ENCODE measurements at places on chromosomes 2 and 18.

- no peak for DNase-seq
These were observed 242.0 kb upstream of the STON1 start for GRCh38 chr2:48287976-48288375.

DNA sequence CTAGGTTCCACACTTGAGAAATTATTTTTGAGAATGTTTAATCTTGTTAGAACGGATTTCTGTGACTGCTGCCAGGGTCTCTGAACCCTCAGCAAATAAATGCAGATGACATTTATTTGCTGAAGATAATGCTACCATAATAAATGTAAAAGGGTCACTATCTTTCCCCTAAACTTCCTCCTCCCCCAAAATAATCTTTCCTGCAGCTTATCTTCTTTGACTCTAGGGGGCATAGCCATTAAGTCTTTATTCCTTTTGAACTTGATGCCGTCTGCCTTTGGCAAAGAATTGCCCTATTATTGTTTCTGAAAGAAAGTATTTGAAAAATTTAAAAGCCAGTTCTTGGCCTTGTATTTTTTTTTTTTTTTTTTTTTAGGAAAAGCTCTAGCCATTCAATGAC is 63.6 kb upstream of the ACSL3 start:
- DNase-seq: no peak

DNA sequence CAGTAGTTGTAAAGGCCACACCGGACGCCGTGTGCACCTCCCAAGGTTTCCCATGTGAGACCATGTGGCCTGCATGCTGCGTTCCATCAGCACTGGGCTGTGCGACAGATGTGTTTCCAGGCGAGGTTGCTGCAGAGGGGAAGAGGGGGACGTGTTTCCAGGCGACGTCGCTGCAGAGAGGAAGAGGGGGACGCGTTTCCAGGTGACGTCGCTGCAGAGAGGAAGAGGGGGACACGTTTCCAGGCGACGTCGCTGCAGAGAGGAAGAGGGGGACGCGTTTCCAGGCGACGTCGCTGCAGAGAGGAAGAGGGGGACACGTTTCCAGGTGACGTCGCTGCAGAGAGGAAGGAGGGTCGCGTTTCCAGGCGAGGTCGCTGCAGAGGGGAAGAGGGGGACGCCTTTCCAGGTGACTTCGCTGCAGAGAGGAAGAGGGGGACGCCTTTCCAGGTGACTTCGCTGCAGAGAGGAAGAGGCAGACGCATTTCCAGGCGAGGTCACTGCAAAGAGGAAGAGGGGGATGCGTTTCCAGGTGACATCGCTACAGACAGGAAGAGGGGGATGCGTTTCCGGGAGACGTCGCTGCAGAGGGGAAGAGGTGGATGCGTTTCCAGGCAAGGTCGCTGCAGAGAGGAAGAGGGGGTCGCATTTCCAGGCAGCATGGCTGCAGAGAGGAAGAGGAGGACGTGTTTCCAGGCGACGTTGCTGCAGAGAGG is 24.5 kb downstream of the NFATC1 start:
- DNase-seq: no peak

DNA sequence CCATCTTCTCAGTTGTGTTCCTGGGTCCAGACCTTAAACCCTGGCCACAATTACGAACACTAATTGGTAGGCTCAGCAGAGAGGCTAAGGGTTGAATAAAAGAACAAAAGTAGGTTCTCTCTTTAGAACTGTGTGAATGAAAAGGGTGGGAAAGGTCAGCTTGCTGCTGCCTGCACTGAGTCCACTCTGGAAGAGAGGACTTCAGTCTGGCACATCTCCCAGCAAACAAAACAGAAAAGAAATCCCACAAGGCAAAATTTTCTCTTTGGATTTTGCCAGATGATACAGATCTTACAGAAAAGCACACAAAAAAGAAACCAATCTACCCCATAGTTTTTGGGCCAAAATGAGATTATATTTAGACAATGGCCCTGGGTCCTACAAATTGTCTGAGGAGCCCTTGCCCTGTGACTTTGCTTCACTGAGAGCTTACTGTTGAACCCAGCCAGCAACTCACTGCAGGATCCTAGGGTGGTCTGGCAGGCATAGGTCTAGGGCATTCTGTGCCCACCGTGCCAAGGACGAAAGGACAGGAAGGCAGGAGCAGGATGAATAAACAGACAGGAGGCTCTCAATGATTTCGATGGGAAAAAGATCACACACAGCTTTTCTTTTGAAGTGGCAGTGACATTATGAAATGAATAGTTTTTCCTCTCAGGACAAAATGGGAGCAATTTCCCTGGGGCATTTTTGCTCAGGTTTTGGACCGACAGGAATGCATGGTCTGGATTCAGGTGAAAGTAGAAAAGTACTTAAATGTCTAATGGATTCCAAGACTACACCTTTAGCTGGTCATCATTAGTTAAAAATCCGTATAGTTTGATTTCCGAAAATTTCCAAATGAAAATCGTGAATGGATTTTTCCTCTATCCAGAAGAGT is 68.4 kb upstream of the STAM2 start:
- DNase-seq: no peak

- DNase-seq: no peak
These were observed 2.4 kb downstream of the PELI1 start for GRCh38 chr2:64141674-64142405.

GRCh38 chr2:42658306-42658705 is 89.9 kb downstream of the MTA3 start:
- DNase-seq: no peak

- DNase-seq: no peak
These were observed 765 bp upstream of the DIPK1C start for GRCh38 chr18:74457725-74458421.

GRCh38 chr18:60358516-60358915 is 14.1 kb downstream of the MC4R start:
- no peak for DNase-seq

- no peak for DNase-seq
These were observed 219.0 kb downstream of the ANAPC1 start for GRCh38 chr2:111665011-111665410.
